Stimulated activated CD8-positive, alpha-beta memory T cell treated with anti-CD3 and anti-CD28 coated beads, Interleukin-15, amount 100 ng/mL, for 24 hours (primary cell): ENCODE measurements at places on chromosomes 11 and 22.

DNA sequence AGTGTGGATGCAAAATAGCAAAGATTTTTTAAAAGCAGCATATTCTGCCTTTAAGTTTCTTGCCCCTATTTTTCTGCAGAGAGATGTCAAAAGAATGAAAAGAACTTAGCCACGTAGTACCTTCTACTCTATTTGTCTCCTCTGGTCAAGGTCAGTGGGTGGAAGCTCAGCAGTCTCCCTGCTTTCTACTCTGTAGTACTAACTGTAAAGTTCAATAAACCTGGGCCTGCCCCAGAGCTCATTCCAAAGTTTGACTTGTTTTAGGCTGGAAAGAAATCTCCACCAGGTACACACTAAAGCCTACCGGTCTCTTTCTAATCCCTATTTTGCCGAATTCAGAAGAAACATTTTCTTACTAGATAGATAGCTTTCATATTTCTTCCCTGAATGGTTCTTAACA lies 247.9 kb upstream of the ARHGAP20 start:
- DNase-seq, result no peak

GRCh38 chr11:63240791-63241379 lies 2.5 kb downstream of the SLC22A25 start:
- no peak for DNase-seq

- no peak for DNase-seq
These were observed 20.2 kb upstream of the C11orf96 start for GRCh38 chr11:43922295-43922648.

DNA sequence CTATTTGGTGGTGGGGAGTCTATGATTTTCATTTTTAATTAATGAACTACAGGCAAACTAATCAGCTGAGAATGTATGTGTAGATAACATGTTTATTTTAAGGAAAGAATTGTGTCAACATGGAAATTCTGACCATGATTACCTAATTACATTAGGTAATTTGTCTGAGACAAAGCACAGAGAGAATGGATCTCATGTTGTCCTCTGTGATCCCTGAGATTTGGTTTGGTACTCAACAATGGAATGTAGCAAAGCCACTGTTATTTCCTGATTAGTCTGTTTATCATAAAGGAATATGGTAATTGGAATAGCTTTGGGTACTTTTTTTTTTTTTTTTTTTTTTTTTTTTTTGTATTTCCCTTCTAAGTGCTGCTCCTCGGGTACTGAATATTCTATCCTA lies 718.8 kb upstream of the ARHGAP42 start:
- DNase-seq, result no peak

- DNase-seq, result no peak
These were observed 811.1 kb upstream of the RAG2 start for GRCh38 chr11:37409124-37409523.

- DNase-seq, result no peak
These were observed 106.5 kb downstream of the FEZ1 start for GRCh38 chr11:125389339-125390166.

- DNase-seq, result no peak
These were observed 4.3 kb downstream of the SHANK3 start for GRCh38 chr22:50676661-50677492.

DNA sequence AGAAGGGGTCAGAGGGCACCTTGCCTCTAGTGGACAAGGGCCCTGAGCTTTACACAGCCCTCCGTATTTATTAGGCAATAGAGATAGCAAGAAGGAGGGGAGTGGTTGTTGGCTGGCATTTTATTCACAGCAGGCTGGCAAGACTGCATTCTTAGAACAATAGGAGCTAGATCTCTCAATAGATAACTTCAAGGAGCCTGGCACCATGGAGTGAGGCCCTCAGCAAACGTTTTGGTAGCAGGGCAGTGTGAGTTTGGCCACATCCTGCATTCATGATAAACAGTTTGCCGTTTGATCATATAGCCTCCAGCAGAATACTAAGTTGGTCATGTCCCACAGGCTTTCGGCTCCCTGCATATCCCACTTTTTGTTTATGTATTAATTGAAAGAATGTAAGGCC lies 31.6 kb downstream of the OR10A6 start:
- DNase-seq, result no peak

DNA sequence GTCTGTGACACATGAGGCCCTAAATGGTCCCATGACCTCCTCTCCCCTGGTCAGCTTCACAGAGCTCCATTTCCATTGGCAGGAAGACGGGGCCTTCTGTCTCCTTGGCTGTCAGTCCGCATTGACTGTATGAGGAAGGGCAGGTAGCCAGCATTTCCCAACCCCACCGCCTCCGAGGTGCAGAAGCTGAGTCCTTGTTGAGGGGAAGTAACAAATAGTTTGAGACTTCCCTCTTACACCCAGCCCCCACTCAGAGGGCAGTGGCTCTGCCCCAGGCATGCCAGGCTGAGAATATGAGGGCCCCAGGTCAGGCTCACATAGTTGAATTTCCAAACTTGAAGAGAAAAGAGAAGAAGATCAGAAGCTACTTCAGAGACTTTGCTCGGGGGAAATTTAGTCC lies 611.1 kb downstream of the BRD1 start:
- DNase-seq, result no peak

DNA sequence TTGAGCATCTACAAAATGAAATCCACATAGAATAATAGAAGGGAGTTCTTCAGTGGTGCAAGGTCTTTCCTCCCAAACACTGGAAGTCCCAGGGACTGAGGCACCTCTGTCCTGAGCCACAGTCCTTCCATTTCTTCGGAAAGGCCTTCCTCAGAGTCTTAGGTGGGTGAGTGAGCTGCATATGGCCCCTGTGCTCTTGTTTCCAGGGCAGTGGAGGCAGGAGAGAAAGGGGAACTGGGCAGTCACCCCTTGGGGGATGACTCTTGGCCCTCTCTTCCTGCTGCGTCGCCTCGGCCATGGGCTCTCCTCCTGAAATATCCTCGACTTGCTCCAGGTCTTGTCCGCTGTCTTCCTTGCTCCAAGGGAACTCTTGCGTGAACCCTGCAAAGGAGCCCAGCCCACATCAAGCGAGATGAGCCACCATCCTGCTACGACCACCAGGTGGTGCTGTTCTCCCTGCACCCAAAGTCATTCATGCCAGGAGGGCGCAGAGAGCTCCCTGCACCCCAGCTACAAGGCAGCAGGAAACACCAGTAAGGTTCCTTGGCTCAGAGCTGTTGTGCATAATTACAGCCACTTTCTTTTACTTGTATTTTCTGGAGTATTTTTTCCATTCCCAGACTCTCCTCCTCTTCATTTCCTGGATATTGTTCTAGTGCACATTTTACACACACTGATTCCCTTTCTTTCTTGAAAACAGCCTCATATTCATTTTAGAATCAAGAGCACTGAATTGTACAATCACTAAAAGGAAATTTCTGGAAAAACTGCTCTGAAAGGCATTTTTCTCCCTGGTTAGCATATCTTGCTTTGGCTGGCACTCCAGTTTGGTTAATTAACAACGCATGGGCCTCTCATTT lies 397.8 kb downstream of the OPCML start:
- no peak for DNase-seq

DNA sequence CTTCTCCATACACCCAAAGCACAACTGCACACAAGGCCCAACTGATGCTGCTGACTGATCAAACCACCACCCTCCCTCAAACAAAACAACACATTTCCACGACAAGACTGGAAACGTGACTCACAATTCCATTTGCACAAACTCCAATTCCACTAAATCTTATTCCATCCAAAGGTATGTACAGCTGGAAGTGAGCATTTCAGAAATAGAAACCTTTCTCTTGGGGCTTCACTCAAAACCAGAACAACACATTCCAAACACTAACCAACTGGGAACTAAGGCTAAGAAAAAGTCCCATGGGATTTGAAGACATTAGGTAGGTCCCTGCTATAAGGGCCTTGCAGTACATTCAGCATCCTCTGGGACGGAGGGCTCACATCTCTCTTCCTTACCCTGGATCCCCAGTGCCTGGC lies 19.6 kb downstream of the MORC2 start:
- no peak for DNase-seq

DNA sequence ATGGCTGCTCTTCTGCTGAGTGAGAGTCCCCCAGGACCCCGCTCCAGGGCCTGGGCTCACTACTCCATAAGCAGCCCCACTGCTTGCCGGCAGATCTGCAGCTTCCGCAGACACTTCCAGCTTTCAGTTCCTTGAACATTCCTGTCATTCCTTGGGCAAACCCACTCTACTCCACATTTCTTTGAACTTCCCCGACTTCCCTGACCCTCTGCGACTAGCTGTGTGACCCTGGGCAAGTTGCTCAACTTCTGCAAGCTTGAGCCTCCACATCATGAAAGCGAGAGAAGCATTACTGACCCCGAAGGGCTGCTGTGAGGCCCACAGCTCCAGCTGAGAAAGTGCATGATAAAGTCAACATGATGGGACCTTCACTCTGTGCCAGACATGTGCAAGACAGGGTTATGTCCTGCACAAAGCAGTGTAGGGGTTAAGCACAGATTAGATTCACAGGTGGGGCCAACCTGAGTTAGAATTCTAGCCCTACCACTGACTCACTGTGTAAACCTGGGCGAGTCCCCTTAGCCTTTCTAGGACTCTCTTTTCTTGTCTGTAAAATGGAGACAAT lies 51.8 kb downstream of the THAP12 start:
- DNase-seq, result no peak

GRCh38 chr11:86719781-86720463 lies 47.5 kb upstream of the ME3 start:
- DNase-seq, result no peak

- DNase-seq, result no peak
These were observed 57.1 kb upstream of the LDLRAD3 start for GRCh38 chr11:35886759-35887158.

GRCh38 chr22:38657045-38657909 lies 839 bp downstream of the CBY1 start:
- DNase-seq, result no peak

DNA sequence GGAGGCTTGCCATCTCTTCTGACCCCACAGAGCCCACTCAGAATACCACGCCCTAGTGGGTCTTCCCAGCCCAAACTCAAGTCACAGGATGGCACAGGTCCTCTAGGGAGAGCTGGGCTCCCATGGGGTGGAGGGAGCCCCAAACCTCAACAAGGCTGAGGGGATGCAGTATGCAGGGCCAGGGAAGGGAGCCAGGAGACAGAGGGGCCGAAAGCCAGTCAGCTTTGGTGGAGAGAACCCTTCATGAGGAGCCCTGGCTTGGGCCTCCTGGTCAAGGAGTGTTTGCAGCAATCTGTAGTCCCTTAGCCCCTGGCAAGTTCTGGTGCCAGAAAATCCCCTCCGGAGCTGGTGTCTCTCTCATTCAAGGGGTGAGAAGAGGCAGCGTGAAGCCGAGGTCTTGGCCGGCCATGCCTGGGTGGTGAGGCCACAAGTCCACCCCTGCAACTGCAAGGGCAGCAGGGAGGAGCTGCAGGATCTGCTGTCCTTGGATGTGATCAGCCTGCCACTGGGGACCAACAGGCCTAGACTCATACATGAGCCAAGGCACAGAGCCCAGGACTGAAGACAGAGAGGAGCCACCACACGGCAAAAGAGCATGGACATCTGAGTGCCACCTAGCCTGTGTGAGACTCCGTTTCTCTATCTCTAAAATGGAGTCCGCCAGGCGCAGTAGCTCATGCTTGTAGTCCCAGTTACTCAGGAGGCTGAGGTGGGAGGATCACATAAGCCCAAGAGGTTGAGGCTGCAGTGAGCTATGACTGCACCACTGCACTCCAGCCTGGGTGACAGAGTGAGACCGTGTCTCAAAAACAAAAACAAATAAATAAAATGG lies 24.1 kb downstream of the NEAT1 start:
- no peak for DNase-seq

DNA sequence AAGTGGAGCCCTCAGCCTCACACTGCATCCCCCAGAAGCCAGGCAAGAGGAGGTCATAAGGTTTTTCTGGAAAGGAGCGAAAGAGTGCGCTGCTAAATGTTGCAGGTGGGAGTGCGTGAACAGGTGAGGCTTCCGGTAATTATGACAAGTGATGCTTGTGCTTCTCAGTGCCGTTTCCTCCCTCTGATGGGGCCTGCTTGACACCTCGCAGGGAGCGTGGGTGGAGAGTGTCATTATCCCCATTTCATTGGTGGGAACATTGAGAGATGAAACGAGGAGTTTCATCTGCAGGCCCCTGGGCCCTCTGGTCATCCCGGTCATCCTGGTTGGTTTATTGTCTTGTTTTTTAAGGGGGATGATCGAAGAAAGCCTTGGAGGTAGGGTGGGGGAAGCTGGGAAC lies 57.5 kb downstream of the BCR start:
- no peak for DNase-seq

- no peak for DNase-seq
These were observed 55.2 kb downstream of the PDE3B start for GRCh38 chr11:14698771-14699170.

- DNase-seq, result no peak
These were observed 311.9 kb downstream of the GUCY1A2 start for GRCh38 chr11:106706355-106706754.

GRCh38 chr11:125369808-125370207 lies 126.3 kb downstream of the FEZ1 start:
- no peak for DNase-seq

DNA sequence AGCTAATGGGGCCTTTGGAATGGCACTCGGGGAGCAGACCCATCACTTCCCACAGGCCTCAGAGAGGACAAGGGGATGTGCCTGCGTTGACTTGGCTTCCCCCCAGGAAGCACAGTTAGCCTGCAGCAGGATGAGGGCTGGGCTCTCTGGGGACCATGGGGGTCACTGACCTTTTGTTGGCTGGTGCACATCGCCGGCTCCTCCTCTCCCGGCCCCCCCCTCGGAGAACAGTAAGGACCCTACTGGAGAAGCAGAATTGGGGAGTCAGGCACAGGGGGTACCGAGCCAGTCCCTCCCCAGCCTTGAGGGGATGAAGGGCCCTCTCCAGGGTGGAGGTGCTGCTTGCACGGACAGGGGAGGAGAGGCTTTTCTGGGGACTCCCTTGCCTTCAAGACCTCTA lies 32.8 kb downstream of the NRXN2 start:
- DNase-seq, result no peak

DNA sequence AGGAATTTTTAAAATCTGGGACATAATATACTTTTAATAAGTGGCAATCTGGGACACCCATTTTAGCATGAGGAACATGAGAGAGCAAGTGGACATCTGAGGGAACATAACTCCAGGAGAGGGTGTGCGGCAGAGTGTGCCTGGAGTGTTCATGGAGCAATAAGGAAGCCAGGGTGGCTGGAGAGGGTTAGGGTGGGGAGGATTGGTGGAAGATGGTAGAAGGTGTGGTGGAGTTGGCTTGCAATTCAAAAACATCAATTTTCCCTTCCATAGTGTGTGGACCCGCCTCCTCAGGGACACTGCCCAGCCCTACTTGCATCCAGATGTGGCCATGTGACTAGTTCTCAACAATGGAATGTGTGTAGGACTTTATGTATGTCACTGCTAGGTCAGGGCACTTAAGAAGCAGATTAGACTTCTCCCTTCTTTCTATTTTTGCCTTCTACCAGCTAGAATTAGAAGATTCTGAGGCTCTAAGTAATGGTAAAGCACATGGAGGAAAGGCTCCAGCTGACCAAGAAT lies 4.4 kb upstream of the DENND5A start:
- no peak for DNase-seq

- no peak for DNase-seq
These were observed at the start of gene MMP26 for GRCh38 chr11:4704054-4704789. Gene MMP26 (plus strand): TSS chr11:4704784.

- no peak for DNase-seq
These were observed 3.5 kb upstream of the UVRAG start for GRCh38 chr11:75811485-75811884.
